Right renal pelvis (tissue), 4 donors: ENCODE measurements at places on chromosomes 4 and X. TPM values are rescaled to one million over a fixed set of nuclear protein-coding genes. Genes with fewer than 3 reads are reported as not detected.
A peak's percentile ranks its signal among the peaks of the same experiment; 100 is the strongest.

- no peak for DNase-seq
These were observed 744.7 kb upstream of the ADGRL3 start for GRCh38 chr4:60455380-60455779.

- DNase-seq: no peak
These were observed 56.9 kb downstream of the CPLX1 start for GRCh38 chr4:768995-769394.

- DNase-seq: peak; percentile 10
These were observed 460.9 kb downstream of the GABRG1 start for GRCh38 chr4:45663003-45663402.

DNA sequence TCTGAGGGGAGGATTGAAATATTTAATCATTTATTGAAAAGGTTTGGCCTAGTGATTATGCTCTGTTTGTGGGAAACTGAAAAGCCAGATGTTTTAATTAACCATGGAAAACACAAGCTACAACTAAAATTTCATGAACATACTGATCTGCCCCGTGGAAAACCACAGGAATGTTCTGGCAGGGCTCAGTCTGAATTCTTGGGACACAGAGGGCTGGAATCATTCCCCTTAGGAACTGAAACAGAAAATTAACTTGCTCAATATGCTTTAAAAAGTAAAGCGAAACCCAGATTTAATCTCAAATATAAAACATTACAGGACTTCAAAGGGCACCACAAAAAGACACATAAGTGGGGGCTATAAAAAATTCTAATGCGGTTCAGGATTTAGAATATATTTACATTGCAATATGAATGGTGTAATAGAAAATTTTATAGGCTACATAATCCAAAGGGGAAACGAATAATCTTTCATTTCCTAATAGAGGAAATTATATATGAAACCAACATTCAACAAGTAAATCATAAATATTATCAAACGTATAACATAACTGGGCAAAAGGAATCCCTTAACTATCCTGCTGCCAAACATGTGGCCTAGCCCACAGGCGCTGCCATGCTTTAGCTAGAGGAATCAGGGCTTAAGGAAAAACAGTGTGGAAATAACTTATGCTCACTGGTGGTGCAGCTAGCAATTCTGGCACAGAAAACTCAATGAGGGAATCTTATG is 70.9 kb downstream of the APBB2 start:
- no peak for DNase-seq

Gene GUCY1A1
- 86.3 TPM for polyA plus RNA-seq

Gene SPANXN4
- not detected for polyA plus RNA-seq

GRCh38 chrX:147901461-147902126 is 10.1 kb upstream of the FMR1 start:
- DNase-seq: no peak
